AG08395 (cell line): ENCODE measurements at places on chromosomes 16 and 17.

- DNase-seq, result no peak
Measured at GRCh38 chr17:39946551-39947330, 16.1 kb upstream of the GSDMA start.

DNA sequence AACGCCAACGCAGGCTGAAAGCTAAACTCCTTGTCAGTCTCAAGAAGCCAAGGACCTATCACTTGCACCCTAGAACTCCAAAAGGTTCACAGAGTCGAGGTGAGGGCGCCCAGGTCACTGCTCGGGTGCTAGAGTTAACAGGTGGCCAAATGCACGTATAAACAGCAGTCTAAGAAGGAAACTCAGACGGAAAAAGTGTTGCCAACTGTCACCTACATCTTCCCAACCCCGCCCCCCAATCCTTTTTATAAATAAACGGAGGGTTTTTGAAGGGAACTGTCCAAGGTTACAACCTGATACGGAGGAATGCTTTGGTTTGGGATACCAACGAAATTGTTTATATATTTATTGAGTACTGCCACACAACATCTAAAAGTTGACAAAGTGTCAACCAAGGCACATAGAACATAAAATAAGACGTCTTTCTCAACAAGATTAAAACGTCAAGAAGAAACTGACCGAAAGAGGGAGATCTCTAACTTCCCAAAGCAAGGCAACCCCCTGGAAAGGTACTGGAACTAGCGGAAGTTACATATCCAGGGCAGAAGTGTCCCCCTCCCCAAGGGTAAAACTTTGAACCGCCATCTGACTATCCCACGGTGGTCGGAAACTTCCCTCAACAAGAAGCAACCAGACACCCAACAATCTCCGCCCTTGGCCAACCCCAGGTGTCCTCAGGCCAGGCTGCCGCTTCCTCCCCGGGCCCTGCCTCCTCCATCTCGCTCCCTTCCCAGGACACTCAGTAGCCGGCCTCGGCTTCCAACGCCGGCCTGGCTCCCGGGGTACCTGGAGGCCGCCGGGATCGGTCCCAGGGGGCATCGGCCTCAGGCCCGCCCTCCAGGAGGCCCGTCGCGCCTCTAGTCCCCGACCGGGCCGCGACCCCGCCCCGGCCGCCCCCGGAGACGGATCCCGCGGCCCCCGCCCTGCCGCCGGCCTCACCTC, 982 bp downstream of the SPAG9 start:
- DNase-seq, result peak; percentile 12

GRCh38 chr16:86827521-86827920, 249.2 kb downstream of the FOXL1 start:
- DNase-seq, result no peak

DNA sequence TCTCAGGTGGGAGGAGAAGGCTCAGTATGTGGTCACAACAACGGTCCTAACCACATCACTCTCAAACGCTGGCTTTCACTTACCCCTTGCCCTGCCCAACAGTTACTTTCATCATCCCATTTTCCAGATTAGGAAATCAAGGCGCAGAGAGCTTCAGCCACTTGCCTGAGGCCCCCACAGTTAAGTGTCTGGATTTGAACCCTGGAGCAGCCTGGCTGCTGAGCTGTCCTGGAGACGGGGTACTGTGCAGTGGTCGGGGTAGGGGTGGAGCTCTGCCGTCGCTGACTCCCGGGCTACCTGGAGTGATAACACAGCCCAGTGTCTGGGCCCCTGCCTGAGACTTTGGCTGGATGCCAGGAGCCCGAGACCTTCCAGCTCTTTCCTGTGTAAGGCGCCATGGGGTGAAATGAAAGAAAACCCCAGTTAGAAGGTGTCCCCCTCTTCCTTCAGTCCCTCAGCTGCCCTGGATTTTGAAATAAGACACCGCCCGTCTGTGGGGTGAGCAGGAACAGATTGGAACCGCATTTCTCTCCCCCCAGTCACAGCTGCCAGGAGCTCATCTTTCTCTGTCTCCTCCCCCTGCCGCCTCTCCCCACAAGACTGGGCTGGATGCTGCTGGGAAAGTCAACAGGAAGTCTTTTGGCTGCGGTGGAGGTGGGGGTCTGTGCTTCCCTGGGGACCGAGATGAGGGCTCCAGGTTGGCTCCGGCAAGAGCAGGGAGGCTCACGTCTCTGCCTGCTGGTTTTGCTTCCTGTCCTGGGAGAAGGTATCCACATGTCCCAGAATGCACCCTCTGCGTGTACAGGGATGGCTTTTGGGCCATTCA, 280.2 kb downstream of the SEC14L1 start:
- peak; percentile 79 for DNase-seq

GRCh38 chr16:8739989-8740704, 57.3 kb downstream of the TMEM186 start:
- no peak for DNase-seq

DNA sequence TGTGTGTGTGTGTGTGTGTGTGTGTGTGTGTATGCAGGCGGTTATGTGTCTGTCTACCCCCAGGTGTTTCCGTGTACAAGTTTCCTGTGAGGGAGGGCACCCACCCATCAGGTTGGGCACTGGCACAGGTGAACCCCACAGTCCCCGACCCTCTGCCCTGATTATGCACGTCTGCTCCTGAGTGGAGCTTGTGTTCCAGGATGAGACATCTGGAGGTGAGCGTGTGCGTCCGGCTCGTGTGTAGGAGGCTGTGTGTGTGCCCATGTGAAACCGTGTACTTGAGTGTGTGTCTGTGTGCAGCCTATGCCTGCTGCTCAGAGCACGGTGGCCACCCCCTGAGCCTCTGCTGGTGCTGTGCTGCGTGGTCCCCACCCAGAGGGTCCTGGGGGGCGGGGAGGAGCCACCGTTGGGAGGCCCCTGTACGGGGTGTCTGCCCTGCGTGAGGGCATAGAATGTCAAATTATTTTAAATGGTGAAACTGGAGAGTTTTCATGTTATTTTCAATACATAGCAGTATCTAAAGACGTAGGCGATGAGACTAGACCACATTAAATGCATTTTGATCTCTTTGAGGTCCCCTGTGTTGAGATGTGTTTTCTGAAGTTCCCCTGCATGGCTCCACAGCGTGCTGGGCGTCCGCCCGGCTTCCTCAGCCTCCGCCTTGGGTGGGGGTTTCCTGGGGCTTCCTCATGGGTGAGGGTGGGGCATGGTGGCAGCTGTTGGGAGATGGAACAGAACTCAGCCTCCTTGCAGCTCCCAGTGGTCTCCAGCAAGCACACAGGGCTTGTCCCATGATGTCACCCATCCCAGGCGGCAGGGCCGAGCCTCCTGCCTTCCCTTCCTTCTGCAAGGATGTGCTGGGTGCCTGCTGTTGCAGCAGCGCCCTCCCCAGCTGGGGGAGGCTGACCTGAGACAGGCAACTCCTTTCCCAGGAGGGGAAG, 43.4 kb downstream of the KCNJ12 start:
- DNase-seq, result no peak

GRCh38 chr16:53836142-53836541, 132.2 kb downstream of the FTO start:
- no peak for DNase-seq
